ENCODE measurements at places on chromosomes 11 and 22. TPM values are rescaled to one million over a fixed set of nuclear protein-coding genes. Genes with fewer than 3 reads are reported as not detected.

DNA sequence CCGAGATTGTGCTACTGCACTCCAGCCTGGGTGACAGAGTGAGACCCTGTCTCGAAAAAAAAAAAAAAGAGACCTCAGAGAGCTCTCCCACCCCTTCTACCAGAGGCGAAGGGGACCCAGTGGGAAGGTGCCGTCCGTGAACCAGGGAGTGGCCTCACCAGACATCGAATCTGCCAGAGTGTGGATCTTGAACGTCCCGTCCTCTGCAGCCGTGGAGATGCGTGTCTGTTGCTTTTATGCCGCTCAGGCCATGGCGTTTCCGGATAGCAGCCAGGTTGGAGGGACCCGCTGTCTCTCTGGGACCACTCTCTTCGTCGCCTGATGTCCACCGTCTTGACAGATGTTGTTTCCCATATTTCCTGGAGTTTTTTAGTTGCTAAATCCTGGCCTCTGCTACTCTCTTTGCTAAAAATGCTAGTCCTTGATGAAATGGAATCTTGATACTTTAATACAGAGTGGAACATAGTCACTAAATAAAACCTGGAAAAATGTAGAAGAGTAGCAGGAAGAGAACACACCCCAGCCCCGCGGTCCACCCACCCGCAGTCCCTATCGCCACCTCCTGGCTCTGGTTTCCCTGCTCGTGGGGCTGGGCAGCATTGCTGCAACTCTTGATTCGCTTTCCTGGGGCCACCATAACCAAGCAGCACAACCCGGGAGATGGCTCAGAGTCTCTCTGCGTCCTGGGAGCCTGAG lies 12.0 kb upstream of the MUC6 start:
- H3K27ac ChIP-seq: no peak overlapping the region
- H3K27me3 ChIP-seq: no peaks in the 10 kb centered on the region
- H3K4me3 ChIP-seq: no peak overlapping the region
- H3K4me1 ChIP-seq: no peaks in the 10 kb centered on the region
- no peak for DNase-seq

The KRTAP5-11 gene
- not detected for polyA plus RNA-seq

DNA sequence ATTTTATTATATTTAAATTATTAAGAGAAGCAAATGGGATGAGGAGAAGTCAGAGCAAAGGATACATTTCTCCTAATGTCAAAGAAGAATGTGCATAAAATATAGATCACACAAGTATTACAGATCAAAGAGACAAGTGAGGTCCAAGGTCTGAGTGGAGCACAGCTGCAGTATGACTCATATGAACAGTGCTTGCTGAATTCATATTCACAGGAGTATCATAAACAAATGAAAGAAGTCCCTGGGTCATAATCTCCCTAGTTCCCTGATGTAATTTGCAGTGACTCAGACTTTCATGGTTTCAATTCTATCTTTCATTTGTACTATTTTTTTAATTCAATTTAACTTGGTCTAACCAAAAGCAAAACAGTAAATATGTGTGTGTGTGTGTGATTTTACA lies 499.0 kb upstream of the CCDC179 start:
- H3K4me1 ChIP-seq: no peaks in the 10 kb centered on the region
- H3K36me3 ChIP-seq: no peaks in the 10 kb centered on the region
- no peak overlapping the region for H3K27ac ChIP-seq

DNA sequence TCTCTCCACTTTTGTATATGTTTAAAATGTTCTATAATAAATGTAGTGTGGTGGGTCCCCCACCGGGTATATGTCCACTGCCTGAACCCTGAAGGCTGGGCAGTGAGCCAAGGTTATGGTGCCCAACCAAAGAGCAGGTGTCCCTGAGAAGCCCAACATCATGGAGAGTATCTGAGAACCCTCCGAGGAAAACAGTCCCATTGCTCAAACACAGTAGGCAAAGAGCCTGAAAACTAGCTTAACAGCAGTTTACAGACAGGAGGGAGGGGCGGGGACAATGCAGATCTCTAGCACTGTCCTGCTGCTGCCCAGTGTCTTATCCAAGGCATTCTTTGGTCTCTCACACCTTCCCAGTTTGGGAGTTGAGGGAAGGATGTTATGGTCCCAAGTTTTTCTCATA lies 91.0 kb downstream of the TMPRSS5 start:
- H3K27ac ChIP-seq: peak overlapping the region; percentile 42
- no peaks in the 10 kb centered on the region for H3K27me3 ChIP-seq
- peaks cover 16% of the 10 kb centered on the region for H3K4me1 ChIP-seq
- no peak overlapping the region for H3K4me3 ChIP-seq
- no peak for DNase-seq

DNA sequence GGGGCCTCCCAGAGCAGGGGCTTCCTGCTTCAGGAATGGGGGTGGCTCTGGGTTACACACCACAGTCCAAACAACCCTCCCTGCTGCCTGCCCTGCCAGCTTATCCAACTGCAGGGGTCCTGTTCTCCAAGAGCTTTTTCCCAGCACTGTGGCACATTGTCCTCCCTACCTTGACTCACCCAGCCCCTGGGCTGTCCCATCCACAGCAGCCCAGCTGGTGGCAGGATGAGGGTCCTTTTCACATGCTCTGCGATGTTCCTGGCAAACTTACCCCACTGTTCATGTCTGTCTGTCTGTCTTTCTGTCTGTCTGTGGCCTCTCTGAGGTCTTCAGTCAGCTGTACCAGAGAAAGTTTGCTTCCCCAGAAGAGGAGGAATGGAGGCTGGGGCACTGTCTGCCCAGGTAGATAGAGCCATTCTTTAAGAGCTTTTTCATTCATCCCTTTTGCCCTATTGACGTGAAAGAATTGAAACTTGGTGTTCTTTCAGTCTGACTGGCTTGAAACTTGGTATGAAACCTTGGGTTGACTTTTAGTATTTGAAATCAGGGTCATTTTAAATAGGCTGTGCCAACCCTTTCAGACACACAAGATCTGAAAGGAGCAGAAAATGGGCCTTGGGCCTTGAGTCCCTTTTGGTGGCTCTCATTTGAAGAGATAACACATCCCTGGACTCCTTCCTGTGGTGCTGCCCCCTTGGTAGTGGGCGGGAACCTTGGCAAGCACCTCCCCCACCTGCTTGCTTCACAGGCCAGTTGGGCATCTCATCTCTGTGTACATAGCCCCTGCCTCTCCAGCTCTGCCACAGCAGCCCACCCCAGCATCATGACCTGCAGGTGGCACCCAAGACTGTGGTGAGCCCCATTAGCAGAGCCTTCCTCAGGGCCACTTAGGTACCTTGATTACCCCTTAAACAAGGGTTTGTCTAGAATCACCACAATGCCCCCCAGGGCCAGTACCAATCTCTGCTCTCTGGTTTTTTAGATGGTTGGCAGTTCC lies 74.6 kb upstream of the SUSD2 start:
- no peaks in the 10 kb centered on the region for H3K27me3 ChIP-seq
- peak overlapping the region; percentile 9 for H3K27ac ChIP-seq
- H3K36me3 ChIP-seq: no peaks in the 10 kb centered on the region
- H3K4me1 ChIP-seq: no peaks in the 10 kb centered on the region

The C11orf42 gene
- polyA plus RNA-seq: not detected

The CRYBB2 gene
- not detected for polyA plus RNA-seq

- no peaks in the 10 kb centered on the region for H3K4me1 ChIP-seq
- no peak overlapping the region for H3K27ac ChIP-seq
- no peak overlapping the region for H3K4me3 ChIP-seq
- no peak for DNase-seq
- no peaks in the 10 kb centered on the region for H3K36me3 ChIP-seq
- H3K27me3 ChIP-seq: no peaks in the 10 kb centered on the region
Measured at GRCh38 chr11:47950396-47950795, 30.0 kb upstream of the PTPRJ start.

DNA sequence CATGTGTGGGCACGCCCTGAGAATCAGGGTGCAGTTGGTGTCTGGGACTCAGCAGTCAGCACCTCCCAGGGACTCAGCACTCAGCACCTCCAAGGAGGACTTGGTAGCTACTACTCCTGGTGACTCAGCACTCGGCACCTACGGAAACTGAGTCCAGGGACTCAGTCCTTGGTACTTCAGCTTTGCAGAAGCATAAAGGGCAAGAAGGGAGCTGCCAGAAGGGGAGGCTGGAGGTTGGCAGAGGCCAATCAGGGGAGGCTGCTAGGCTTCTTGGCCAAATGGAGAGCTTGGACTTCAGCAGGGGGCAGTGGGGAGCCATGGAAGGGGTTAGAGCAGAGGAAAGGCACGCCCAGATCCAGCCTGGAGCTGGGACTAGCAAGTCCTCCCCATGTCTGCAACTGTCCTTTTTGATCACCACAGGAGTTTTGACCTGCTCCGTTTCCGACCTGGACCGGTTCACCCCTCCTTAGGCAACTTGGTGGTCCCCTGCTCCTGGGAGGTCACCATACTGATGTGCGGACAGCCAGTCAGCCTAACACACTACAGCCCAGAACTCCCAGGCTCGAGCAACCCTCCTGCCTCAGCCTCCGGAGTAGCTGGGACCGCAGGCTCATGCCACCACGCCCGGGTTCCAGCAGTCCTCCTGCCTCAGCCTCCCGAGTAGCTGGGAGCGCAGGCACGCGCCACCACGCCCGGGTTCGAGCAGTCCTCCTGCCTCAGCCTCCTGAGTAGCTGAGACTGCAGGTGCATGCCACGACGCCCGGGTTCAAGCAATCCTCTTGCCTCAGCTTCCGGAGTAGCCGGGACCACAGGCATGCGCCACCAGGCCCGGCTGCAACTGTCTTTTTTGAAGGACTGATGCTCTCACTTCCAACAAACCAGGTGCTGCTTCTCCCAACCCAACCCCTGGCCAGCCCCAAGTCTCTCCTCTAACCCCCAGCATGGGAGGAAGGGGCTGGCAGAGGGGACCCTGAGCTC lies 1.5 kb downstream of the ANO9 start:
- no peak overlapping the region for H3K27ac ChIP-seq
- H3K4me1 ChIP-seq: no peaks in the 10 kb centered on the region
- peaks cover 26% of the 10 kb centered on the region for H3K27me3 ChIP-seq
- DNase-seq: no peak
- no peak overlapping the region for H3K4me3 ChIP-seq
- no peaks in the 10 kb centered on the region for H3K36me3 ChIP-seq

The NPAS4 gene
- not detected for polyA plus RNA-seq

GRCh38 chr22:32473388-32473952 lies 1.1 kb upstream of the FBXO7 start:
- peaks cover 30% of the 10 kb centered on the region for H3K4me1 ChIP-seq
- H3K36me3 ChIP-seq: no peaks in the 10 kb centered on the region
- H3K27ac ChIP-seq: peak overlapping the region; percentile 99
- H3K27me3 ChIP-seq: no peaks in the 10 kb centered on the region
- DNase-seq: no peak
